AG04449 (cell line): ENCODE measurements at places on chromosomes 11 and 22.

DNA sequence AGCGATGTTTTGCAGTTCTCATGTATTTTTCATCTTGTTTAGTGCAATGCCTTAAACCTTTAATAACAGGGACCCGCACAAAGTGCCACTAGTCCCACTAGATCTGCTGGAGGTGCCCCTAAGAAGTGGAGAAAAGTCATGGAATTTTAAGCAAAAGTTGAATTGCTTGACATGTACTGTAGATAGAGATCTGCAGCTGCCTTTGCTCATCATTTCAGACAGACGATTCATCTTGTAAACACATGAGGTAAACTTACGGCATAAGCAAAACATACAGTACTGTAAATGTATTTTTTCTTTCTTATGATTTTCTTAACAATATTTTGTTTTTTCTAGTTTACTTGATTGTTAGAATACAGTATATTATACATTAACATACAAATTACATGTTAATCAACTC, 295.6 kb downstream of the CASP12 start:
- DNase-seq = no peak

DNA sequence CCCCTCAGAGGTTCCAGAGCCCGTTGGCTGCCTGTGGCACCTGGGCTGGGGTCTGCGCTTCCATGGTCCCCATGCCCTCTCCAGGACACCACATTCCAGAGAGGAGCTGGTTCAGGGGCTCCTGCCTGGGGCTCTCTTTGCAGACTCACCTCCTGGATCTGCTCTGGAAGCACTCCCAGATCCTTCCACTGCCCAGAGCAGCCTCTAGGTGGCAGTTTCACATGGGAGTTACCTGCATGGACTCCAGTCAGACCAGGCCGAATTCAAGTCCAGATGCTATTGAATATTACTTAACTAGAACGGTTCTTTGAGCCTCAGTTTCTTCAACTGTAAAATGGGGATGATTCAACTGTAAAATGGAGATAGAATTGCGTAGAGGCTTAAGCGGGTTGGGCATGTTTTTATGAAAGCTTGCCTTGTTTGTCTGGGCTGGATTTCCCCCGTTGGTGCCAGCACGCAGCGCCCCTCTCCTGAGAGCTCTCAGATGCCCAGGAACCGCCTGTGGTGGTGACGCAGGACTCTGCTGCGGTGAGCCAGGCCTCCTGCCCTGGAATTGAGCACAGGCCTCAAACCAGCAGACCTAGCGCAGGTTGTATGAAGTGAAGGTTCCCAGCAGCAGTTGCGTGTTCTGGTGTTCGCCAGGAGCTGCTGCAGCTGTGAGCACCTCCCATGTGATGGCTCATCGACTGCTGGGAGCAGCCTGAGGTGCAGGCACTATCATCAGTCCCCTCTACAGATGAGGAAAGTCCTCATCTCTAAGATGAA, 44.2 kb downstream of the LMO1 start:
- DNase-seq = no peak

GRCh38 chr11:121426476-121427399, 25.4 kb upstream of the SORL1 start:
- DNase-seq = no peak

- DNase-seq = peak; percentile 28
These were observed at the start of gene RAB38 for GRCh38 chr11:88174709-88175568. Gene RAB38 (minus strand): TSS chr11:88175443. CDS start chr11:88175384, 59 bp downstream.

DNA sequence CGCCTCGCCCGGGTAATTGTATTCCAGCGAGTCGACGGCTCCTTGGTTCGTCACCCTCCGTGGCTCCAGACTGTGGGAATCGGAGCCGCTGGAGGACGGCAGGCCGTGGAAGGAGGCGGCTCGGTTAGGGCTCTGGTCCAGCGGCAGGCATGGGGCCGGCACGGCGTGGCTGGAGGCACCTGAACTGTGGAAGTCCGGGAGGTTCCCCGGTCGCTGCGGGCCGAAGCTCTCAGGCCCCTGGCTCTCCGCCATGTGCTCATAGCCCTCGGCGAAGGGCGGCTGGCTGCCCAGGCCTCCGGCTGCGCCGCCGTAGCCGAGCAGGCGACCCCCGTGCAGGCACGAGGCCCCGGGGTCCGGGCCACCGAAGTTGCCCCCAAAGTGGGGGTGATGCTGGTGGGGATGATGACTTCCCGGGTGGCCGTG, 1.7 kb downstream of the MN1 start:
- no peak for DNase-seq

DNA sequence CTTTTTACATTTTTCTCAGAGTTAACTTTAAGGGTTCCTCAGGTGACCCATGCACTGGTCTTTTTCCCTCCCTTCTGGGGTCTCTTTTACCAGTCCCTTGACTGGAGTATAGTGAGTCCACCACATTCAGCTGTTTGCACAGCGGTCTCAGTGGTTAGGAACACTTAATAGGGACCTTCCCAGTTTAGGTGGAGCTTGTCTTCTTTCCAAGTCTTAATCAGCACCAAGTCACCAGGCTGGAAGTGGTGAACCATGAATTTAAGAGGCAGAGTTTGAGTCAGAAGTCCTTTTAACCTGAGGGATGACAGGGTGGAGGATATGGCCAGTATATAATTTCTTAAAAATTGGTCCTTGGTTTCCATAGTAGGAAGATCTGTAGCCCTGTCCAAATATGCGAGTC, 349.7 kb upstream of the MPPED2 start:
- DNase-seq = no peak
